ENCODE measurements at places on chromosomes 5 and 9.

GRCh38 chr9:126232461-126232860 lies 94.2 kb upstream of the MVB12B start:
- DNase-seq, result no peak

DNA sequence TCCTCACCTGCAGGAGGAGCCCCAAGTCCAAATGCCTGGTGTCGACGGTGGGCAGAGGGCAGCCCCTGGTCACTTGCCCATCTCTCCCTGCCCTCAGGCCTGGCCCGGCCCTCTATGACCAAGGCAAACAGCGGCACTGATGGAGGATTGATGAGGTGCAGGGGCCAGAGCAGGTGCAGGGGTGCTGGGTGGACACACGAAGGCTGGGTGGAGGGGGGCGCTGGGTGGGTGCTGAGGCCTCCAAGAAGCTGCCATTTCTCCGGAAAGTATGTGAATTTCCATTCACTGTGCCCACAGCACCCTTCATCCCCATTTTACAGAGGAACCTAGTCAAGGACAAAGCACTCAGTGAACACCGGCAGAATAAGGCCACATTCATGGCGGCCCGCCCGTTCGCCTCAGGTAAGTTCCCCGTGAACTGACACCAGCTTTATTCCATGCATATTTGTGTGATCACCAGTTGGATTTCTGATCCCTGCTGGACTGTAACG lies 143.8 kb upstream of the PPP1R26 start:
- no peak for DNase-seq

GRCh38 chr9:8637626-8638025 lies 838.0 kb upstream of the DMAC1 start:
- DNase-seq, result no peak

DNA sequence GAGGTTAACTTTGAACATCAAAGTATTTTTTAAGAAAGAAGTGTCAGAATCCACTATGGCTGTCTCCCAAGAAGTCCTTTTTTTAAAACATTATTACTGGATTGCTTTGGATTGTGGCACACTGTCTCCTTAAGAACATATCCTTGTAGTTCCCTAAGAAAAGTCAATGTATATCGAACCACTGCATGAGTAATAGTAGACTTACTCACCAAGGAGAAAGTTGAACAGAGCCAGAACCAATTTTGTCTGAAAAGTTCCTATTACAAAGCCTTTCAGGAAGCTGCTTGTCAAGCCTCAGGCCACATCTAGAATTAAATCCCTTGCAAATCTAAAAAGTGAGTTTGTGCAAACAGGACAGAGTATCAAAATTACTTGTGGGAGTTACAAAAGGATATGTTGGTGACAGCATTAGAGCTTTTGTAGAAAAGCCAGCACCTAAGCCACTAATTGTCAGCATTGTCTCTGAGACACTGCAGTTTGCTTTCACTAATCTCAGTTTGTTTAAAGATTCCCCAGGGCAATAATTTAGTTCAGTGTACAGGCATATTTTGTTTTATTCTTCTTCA lies 195.4 kb downstream of the MPDZ start:
- no peak for DNase-seq

DNA sequence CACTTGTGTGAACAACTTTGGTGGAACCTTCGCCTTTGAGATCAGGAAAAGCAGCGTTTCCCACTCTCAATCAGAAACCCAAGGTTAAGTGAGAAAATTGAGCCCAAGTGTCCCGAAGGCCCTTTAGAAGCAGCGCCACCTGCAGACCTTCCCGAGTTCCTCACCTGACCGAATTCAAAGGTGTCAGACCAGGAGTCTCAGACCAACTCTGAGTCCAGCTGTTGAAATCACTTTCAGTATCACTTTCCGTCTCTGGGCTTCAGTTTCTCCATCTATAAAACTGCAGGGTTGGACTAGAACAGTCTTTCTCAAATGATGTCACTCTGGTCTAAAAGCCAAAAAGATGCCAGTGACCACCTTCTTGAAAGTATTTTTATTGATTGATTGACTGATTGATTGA lies 31.7 kb upstream of the GRHPR start:
- no peak for DNase-seq

GRCh38 chr9:19994296-19994695 lies 205.5 kb upstream of the SLC24A2 start:
- DNase-seq, result no peak

- DNase-seq, result no peak
Observed at GRCh38 chr9:131337131-131337848, 47.8 kb downstream of the PLPP7 start.

All from stimulated activated CD4-positive, alpha-beta T cell treated with anti-CD3 and anti-CD28 coated beads, Interleukin-1b, Interleukin-23, amount 100 ng/mL, for 4 hours (primary cell).